MCF 10A (cell line): ENCODE measurements at places on chromosomes 2 and 18. TPM values are rescaled to one million over a fixed set of nuclear protein-coding genes. Genes with fewer than 3 reads are reported as not detected.

The MAPK4 gene
- 0.21 TPM in 1 of 2 replicates, not detected in the other for total RNA-seq

The HOXD10 gene
- not detected in 2 replicates for total RNA-seq

The COL4A4 gene
- 0.25 and 0.30 TPM in 2 replicates for total RNA-seq

The ERFE gene
- total RNA-seq = 14.5 and 18.1 TPM in 2 replicates
